ENCODE measurements at places on chromosomes 16 and 17. TPM values are rescaled to one million over a fixed set of nuclear protein-coding genes. Genes with fewer than 3 reads are reported as not detected.

FMNL1 gene
- 7.8 TPM for total RNA-seq

SNTB2 gene
- 65.7 TPM for total RNA-seq

NPIPB2 gene
- 5.9 TPM for total RNA-seq

C16orf74 gene
- total RNA-seq, result 14.4 TPM

NPIPB6 gene
- total RNA-seq, result 1.0 TPM

CTU2 gene
- 26.2 TPM for total RNA-seq

SLFN12 gene
- 33.5 TPM for total RNA-seq

SLC16A5 gene
- 20.9 TPM for total RNA-seq

CRYBA1 gene
- total RNA-seq, result not detected

ATP2A3 gene
- 0.75 TPM for total RNA-seq
